ENCODE measurements at places on chromosomes 6 and 20.
A peak's percentile ranks its signal among the peaks of the same experiment; 100 is the strongest.

GRCh38 chr6:7270320-7271204 lies 42.4 kb downstream of the SSR1 start:
- DNase-seq: no peak

- DNase-seq: no peak
Measured at GRCh38 chr6:38051819-38052434, 232.4 kb downstream of the ZFAND3 start.

GRCh38 chr20:61986762-61987321 lies 78.8 kb downstream of the TAF4 start:
- no peak for DNase-seq

DNA sequence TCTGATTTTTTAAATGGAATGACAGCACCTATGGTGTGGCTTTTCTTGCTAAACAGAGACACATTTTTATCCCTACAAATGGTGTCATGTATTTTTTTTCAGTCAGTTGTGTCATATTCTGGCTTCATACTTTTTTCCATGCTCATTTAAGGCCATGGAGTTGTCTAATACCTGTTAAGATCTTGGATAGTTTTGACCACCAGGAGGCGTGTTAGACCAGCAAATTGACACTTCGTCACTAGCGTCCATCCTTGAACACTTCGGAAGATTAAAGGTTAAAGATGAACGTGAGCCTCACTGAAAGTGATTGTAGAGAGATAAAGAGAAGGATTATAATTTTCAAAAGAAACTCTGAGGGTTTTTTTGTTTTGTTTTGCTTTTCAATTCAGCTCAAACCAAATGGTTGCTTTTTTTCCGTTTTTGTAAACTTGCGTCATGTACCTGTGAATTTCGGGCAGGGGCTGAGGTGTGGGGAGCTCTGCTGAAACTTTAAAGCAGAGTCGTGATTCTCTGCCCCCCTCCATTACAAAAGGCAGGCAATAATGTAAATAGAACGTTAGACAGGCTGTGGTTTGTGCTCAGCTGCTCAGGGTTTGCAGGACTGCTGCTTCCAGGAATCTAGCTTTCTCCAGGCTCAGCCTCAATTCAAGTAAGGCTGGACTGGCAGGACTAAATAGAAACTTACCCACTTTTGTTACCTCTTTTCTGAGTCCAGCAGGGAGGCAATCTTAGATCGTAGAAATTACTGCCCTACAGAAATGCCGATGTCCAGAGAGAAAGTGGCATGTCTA lies 245.1 kb downstream of the FOXA2 start:
- DNase-seq: peak; percentile 64

GRCh38 chr20:54598352-54598751 lies 123.0 kb downstream of the DOK5 start:
- DNase-seq: no peak

- no peak for DNase-seq
Measured at GRCh38 chr6:67887747-67888545, 747.1 kb upstream of the ADGRB3 start.

DNA sequence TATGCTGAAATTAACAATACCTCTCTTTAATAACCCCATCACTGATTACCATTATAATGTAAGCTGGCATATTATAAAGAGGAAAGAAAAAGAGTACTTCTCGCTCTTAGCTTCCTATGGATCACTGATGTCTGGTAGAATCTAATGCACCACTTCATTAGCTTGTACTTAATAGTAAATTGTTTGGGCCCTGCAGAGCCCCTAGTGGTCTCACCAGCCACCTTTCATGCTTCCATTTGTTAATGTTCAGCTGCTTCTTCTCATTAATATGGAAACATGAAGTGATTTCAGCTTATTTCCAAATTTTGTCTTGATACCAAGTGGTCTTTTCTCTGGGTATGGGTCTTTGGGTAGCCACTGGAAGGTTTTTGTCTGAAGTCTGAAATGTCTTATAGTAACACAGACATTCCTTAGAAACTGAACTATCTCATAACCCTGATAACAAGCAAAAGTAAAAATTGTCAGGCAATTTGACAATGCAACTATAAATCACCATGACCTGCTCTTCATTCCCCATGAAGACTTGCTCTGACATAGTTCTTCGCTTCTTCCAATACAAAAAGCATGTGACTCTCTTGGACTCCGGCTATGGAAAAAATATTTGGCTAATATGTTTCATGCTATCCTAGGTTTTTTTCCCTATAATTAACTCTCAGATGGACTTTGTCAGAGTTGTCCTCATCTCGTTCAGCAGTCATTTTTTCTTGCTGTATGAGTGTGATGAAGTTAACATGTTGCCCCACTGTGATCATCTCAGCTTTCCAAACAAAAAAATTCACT lies 395.8 kb upstream of the MARCKS start:
- DNase-seq: peak; percentile 13

GRCh38 chr6:43801495-43802181 lies 31.6 kb downstream of the VEGFA start:
- DNase-seq: no peak

DNA sequence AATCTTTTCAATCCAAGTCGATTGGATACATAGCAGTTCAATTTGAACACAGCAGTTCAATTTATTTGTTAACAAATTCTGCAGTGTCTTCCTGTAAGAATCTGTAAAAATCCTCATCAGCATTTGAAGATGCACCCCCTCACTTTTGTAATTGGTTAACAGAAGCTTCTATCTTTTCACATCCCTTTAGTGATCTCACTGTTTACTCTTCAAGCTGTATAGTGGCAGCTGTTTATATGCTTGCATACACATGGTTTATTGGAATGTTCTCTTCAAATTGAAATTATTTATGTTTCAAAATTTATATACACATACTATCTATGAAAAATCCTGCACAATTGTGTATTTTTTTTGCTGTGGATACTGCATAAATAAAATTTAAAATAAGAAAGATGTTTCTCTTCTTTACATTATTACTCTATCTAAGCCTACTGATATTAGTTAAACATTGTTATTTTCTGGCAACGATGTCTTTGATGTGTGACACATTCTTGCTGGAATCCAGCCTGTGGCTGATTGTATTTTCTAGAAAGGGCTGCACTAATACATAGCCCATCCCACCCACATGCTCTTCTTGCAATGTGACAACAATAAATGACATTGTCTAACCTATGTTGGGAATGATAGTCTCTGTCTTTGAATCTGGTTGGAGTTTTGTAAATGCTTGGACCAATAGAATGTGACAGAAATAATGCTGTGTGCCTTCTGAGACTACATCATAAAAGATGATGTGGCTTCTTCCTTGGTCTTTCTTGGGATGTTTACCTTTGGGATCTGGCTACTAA lies 573.0 kb downstream of the CD109 start:
- no peak for DNase-seq

GRCh38 chr6:116292553-116292952 lies 12.8 kb upstream of the TSPYL1 start:
- no peak for DNase-seq

Data from fibroblast of skin of scalp (primary cell).